GM13976 (cell line): ENCODE measurements at places on chromosomes 7 and 10.

GRCh38 chr10:70376436-70377378, 5.7 kb downstream of the LRRC20 start:
- DNase-seq = no peak

DNA sequence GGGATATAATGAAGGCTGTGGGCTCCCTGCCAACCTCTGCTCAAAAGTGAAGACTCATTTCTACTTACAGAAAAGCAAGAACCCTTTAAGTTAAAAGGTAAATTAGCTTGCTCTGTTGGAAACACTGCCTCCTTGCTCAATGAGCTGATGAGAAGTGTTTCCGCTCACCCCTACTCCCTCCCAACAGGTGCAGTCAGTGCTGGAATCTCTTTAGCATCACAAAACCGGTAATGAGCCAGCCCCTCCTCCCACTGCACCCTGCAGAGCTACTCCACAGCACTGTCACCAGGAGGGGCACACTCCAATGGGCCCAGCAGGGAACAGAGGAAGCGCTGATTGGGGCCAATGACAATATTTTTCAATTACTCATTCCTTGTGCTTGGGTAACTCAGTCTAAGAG, 262.5 kb downstream of the TCERG1L start:
- no peak for DNase-seq

DNA sequence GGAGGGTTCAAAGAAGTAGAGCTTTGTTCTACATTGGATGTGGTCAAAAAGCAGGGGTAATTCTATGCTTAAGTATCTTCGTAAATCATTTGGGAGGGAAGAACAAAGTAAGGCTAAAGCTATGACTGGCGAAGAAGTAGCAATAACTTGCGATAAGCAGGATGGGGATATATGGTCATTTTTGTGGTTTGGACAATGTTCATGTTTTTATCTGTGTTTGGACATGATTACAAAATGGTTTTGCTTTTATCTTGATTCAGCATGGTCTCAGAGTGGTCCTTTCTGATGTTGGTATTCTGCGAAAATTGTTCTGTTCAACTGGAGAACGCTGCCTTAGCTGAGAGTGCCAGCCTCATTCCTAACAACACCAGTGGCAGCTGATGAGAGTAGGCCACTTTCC, 208.8 kb downstream of the SEMA3A start:
- DNase-seq = no peak

DNA sequence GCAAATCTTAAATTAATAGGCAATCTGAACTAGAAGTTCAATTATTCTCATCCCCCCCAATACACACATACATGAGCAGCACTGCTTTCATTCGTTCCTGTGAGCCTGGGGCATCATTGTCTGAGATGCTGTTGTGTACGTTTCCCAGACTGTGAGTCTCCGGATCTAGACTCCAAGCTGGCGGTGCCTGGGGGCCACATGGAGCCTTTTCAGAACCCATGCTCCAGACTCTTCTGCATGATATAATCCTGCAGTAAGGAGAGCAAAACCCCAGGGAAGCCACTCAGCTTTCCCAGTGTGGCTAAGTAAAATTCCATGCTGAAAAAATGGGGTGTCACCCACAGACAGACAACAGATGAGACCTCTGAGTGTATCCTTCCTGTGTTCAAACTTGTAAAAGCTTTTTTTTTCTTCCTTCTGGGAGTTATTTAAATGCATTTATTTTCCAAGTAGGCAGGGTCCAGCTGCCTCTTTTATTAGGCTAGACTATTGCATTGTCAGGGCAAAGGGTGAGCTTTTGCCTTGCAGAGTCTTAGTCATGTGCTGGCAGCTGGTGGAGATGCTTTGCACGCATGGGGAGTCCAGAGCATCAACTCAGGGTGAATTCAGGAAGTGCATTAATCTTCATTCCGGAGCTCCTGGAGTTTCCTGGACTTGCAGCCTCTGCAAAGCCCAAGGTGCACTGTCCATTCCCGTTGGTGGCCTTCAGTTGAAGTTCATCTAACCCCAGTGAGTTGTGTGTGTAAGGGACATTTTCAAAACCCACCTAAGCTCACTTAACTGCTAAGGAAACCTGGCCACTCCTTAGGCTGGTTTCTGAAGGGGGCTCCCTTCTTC, 185.7 kb upstream of the ADO start:
- no peak for DNase-seq

- DNase-seq = no peak
Observed at GRCh38 chr7:111877931-111878330, 315.6 kb upstream of the IMMP2L start.

GRCh38 chr10:128178302-128178958, 52.2 kb upstream of the MKI67 start:
- peak; percentile 61 for DNase-seq

GRCh38 chr10:21194510-21194993, 297.4 kb upstream of the NEBL start:
- no peak for DNase-seq

- DNase-seq = peak; percentile 49
Observed at GRCh38 chr10:15725603-15726002, 5.9 kb upstream of the ITGA8 start.

DNA sequence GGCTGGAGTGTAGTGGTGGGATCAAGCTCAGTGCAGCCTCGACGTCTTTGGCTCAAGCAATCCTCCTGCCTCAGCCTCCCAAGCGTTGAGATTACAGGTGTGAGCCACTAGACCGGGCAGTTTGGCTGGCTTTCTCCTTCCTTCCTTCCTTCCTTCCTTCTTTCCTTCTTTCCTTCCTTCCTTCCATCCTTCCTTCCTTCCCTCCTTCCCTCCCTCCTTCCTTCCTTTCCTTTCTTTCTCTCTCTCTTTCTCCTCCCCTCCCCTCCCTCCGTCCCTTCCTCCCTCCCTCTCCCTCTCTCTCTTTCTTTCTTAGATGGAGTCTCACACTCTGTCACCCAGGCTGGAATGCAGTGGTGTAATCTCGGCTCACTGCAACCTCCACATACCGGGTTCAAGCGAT, 7.6 kb upstream of the VPS37D start:
- DNase-seq = no peak

- DNase-seq = peak; percentile 74
Observed at GRCh38 chr7:149625340-149625946, 127.8 kb upstream of the ZNF746 start.

- DNase-seq = no peak
Observed at GRCh38 chr10:43067391-43068135, 9.3 kb upstream of the RET start.

- DNase-seq = peak; percentile 8
Observed at GRCh38 chr10:123557366-123558108, 108.6 kb upstream of the GPR26 start.
